ENCODE measurements at places on chromosomes 4 and X.

- DNase-seq: no peak
Observed at GRCh38 chr4:99077177-99077576, 11.4 kb downstream of the ADH5 start.

GRCh38 chr4:82491251-82491960 lies 61.0 kb downstream of the ENOPH1 start:
- DNase-seq: no peak

DNA sequence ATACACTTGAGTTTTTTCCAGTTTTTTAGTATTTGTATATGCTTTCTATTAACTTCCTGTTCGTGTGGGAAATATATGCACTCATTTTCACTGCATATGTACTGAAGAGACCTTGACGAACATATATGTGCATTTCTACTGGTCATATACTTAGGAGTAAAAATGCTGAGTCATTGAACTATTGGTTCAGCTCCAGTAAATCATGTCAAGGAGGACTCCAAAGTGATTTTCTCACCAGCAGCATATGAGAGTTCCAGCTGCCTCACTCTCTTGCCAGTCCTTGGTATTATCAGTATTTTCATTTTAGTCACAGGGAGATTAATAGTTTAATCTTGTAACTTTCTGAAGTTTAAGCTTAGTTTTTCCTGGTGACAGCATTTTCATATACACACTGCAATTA lies 2750.2 kb downstream of the ARAP2 start:
- DNase-seq: no peak

GRCh38 chr4:121824950-121825349 lies 1.3 kb upstream of the CCNA2 start:
- DNase-seq: no peak

DNA sequence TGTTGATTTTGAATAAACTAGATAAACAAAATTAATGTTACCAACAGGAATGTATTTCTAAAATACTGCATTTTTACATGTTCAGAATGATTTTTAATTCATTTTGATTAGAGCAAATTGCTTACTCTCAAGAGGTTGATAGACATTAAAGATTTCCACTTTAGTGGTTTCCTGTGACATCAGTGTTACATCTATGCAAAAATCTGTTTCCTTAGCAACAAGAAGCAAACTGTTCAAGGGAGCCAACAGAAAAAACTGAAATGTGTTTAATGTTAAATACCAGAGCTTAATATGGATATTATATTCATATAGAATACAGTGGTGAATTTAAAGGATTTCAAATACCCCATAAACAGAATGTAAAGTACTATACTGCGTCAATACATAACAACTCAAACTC lies 277.8 kb downstream of the GABRG1 start:
- DNase-seq: no peak

- DNase-seq: no peak
Observed at GRCh38 chr4:83885256-83886182, 349.6 kb downstream of the GPAT3 start.

GRCh38 chrX:103831342-103831802 lies 685 bp downstream of the RAB9B start:
- DNase-seq: peak; percentile 39

DNA sequence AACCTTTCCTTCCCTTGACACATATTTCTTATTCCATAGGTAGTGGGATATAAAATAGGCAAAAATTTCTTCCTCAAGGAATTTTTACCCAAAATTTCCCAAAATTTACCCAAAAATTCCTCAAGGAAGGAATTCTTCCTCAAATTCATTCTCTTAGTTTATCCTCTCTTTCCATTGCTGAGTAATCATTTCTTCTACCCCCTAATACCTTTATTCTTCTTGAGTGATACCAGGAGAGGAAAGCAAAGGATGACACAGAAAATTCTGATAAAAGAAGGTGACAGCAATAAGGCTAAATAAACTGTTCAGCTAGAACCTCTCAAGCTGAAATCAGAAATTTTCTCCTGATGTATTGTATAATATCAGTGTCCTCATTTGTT lies 191.4 kb upstream of the MAB21L2 start:
- no peak for DNase-seq

DNA sequence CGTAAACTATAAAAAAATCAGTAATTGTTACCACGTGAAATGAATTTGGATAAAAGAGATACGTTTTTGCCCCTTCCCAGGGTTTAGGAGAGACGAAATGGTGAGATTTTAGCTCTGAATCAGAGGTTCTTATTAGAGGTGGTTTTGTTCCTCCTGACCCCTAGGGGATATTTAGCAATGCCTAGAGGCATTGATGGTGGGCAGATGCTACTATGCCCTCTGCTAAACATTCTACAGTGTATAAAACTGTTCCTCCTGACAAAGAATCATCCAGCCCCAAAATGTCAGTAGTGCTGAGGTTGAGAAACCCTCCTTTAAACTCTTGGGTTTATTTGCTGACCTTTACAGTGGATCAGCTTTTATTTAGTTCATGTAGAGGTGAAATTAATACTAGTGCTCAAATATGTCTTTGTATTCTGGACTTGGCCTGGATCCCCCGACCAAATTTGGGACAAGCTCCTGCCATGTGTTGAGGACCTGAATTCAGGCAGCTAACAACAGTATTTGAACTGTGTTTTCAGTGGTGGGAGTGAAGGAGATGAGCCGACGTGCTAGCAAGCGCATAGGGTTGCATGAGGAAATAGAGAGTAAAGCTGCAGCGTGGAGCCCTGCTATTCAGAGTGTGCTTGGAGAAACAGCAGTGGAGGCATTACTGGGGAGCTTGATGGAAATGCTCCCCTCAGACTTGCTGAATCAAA lies 126.1 kb downstream of the PTTG2 start:
- DNase-seq: no peak

DNA sequence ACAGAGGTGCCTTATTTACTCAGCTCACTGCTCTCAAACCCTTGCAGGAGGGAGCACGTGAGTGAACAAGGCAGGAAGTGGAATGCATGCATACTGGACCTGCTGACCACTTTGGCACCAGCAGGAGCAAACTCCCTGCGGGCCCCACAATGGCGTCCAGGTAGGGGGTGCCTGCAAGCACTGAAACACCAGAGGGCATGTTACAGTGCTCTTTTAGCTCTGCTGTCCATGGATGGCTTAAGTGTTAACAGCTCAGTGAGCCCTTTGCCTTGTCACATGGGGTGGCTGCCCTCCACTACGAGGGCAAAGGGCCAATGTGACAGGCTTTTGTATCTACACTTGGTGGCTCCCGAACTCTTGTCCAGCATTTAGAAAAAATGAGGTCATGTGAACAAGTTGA lies 199.5 kb upstream of the UGT8 start:
- no peak for DNase-seq

GRCh38 chrX:11328134-11328533 lies 34.9 kb downstream of the AMELX start:
- no peak for DNase-seq

GRCh38 chr4:24770667-24771066 lies 24.7 kb upstream of the SOD3 start:
- no peak for DNase-seq

GRCh38 chr4:152554742-152555141 lies 18.9 kb upstream of the FBXW7 start:
- no peak for DNase-seq

- DNase-seq: no peak
Observed at GRCh38 chr4:78809295-78809694, 33.1 kb downstream of the BMP2K start.
